Glomerular endothelial cell (primary cell): ENCODE measurements at places on chromosomes 6 and 20.

DNA sequence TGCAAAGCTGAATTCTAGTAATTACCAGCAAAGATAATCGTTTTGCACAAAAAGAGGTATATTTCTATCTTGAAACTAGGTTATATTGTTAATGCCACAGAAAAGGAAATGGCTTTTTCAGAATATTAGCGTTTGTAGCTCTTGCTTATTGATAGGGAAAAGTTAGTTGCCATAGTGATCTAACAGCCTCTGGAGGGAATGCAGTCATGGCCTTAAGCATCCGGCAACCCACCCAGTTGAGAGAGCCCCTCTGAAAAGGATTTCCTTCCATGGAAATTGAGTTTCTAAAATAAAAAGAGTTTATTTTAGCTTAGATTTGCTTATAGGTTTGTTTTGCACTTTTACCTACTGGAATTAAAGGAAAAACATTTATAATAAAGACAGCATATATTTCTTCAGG is 224.5 kb downstream of the BCKDHB start:
- DNase-seq = no peak

GRCh38 chr6:998551-998950 is 305.6 kb upstream of the EXOC2 start:
- no peak for DNase-seq

DNA sequence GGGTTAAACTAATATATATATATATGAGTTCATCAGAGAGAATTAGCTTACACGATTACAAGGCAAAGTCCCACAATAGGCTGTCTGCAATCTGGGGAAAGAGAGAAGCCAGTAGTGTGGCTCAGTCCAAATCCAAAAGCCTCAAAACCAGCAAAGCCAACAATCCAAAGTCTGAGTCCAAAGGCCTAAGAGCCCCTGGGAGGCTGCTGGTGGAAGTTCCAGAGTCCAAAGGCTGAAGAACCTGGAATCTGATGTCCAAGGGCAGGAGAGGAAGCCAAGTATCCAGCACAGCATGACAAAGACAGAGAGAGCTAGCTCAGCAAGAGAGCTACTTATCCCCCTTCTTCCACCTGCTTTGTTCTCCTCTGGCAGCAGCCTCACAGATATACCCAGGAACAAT is 274.7 kb upstream of the ID4 start:
- no peak for DNase-seq

DNA sequence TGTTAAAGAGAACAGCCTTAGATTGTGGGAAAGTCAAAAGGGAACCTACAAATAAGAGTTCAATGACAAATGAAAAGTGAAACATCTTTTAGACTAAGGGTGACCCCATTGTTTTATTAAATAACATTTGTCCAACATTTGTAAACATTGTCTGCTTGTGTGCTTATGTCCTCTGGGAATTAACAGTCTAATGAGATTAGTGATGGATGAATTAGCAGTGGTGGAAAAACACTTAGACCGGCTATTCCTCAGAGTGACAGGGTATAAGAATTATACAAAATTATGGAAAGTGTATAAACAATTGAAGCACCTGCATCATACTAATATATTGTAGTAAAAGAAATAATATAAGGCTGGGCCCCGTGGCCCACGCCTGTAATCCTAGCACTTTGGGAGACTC is 29.3 kb upstream of the HFE start:
- DNase-seq = no peak

DNA sequence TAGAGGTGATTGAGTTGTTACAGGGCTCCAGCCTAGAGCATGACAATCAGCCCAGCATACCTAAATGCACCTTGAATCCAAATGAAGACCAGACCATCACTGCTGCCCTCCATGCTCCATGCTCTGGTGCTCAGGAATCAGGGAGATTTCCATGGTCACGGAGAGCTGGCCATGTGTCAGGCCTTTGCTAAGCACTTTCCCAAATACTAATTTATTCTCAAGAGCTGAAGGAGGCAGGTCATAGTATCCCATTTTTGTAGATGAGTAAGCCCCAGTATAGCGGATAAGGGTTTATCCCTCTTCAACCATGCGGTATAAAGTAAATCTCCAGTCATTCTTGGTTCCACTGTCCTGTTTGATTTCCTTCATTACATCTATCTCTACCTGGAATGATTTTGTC is 240.8 kb downstream of the TFAP2A start:
- DNase-seq = no peak

- DNase-seq = no peak
Measured at GRCh38 chr6:139990856-139991465, 616.5 kb upstream of the CITED2 start.

GRCh38 chr20:61753316-61753942 is 312.3 kb downstream of the TAF4 start:
- peak; percentile 31 for DNase-seq

- DNase-seq = no peak
Measured at GRCh38 chr20:48451401-48451800, 376.4 kb downstream of the PREX1 start.

DNA sequence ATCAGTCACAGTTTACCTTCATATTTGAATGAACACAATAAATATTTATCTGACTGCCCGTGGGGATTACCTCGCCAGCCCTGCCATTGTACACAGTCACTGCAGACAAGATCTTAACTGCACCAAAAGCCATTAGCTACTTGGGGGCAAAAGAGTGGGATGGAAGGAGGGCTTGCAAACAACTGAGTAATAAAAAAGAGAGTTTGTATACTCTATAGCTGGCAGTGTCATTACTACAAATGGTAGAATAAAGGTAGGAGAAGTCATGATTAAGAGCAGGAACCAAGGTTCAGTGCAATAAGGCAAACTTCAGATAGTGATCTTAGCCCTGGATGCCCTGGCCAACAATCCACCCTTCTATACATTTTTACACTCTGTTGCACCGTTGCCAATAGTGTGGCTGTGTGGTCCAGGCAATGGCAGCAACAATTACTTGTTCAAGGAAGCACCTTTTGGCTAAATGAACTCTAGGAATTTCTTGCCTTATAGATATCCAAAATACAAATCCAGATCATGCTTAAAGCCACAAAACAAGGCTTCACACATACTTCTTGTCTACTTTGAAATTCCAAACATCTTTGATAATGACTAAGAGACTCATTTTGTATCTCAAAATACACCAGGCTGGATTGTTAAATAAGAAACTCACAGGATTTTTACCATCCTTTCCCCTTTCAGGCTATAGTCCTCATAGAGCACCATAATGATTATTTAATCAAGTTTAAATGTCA is 955.4 kb upstream of the ADGRB3 start:
- DNase-seq = no peak

DNA sequence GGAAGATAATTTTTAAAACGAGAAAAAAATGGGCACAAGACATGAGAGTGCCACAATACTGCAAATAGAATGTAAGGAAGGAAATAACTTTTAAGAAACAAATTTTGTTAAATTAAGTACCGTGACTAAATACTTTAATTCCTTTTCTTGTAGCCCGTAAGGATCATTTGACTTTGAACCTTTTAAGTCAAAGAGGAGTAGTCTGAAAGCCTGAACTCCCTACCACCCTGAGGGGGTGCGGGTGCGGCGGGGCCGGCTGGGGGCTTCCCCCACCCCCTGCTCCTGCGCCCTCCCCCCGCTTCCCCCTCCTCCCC is 231 bp upstream of the PHACTR2 start:
- DNase-seq = no peak

GRCh38 chr6:56766806-56767178 is 124.1 kb upstream of the DST start:
- DNase-seq = no peak

GRCh38 chr6:17737704-17738252 is 31.1 kb upstream of the NUP153 start:
- DNase-seq = no peak

DNA sequence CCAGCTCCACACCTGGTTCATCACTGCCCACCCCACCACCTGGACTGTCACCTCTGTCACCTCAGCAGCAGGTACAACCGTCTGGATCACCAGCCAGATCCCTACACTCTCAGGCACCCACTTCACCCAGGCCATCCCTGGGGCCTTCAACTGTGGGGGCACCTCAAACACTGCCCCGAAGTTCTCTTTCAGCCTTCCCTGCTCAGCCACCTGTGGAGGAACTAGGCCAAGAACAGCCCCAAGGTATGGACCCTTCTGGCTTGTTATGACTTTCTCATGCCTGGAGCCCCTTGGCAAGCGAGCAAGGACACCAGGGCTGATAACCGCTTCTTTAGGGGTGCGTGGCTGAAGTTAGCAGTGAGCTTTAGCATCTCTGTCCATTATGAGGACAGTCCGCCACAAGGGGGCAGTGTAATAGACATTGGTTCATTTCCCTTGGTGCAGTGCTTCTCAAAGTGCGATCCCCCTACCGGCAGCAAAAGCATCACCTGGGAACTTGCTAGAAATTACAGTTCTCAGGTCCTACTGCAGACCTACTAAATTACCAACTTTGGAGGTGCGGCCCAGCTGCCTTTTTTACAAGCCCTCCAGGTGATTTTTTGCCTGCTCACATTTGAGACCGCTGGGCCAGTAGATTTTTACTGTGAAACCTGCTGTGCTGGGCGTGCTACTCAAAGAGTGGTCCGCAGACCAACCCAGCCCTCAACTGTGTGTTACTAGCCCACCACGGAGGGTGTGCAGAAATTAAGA is 32.5 kb downstream of the PNPLA1 start:
- peak; percentile 81 for DNase-seq

- no peak for DNase-seq
Measured at GRCh38 chr20:12051206-12052163, 133.8 kb downstream of the BTBD3 start.

- DNase-seq = no peak
Measured at GRCh38 chr20:2806351-2806701, 5.9 kb upstream of the CPXM1 start.
